ENCODE measurements at places on chromosomes 2 and 18.

GRCh38 chr2:237574894-237575868 lies 8.8 kb downstream of the PRLH start:
- DNase-seq, result no peak

- DNase-seq, result no peak
These were observed 14.0 kb downstream of the TWIST2 start for GRCh38 chr2:238861766-238862315.

GRCh38 chr2:134683561-134684112 lies 35.2 kb downstream of the TMEM163 start:
- DNase-seq, result no peak

- no peak for DNase-seq
These were observed 104.8 kb upstream of the WDR75 start for GRCh38 chr2:189336276-189336975.

- DNase-seq, result no peak
These were observed 7.5 kb downstream of the REL start for GRCh38 chr2:60888853-60889252.

DNA sequence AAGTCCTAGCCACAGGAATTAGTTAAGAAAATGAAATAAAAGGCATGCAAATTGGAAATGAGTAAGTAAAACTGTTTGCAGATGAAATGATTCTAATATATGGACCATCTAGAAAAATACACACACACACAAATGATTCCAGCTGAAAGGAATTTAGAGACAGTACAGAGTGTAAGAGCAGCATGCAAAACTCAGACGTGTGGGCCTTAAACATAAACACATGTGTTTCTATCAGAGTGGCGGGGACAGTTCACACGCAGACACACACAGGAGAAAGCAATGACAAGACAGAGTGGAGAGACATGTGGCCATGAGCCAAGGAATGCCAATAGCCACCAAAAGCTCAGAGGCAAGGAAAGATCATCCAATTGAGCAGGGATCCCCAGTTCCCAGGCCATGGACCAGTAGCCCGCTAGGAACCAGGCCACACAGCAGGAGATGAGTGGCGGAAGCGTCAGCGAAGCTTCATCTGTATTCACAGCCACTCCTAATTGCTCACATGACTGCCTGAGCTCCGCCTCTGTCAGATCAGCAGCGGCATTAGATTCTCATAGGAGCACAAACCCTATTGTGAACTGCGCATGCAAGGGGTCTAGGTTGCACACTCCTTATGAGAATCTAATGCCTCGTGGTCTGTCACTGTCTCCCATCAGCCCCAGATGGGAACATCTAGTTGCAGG lies 155.4 kb downstream of the ARL4C start:
- DNase-seq, result no peak

DNA sequence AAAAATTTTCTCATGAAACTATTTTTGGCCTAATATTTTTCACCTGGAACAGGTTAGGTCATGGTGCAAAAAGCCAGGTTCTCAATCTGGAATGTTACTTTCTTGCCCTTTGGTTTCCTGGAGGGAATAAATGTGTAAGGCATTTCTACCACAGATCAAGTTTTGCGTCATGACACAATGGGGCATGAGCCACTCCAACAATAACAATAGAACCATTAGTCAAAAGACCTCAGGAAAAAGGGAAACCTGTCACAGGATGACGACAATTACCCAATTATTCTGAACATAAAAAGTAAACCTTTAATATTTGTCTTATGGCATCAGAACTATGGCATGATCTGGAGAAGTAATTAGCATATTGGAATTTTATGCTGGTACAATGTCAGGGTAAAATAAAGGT lies 88.2 kb upstream of the HNRNPA3 start:
- DNase-seq, result no peak

DNA sequence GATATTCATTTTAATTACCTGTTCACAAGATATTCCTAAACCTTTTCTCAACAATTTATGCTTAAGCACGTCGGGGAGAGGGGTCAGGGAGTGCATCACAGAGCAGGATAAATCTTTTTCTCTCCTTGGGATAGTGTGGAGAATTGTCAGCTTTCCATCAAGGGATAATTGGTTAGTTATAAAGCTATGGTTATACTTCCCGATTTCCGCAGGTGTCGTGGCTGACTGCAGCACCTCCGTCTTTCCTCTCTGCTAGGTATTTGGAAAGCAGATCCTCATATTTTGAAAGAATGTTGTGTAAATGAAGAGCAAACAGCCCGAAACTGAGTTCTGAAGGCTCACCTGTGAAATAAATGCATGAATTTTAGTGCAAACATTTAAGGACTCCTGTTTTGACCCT lies 778 bp downstream of the DYNC2LI1 start:
- no peak for DNase-seq

GRCh38 chr2:45224993-45225380 lies 215.7 kb upstream of the SIX2 start:
- no peak for DNase-seq

GRCh38 chr2:12479065-12479601 lies 237.6 kb upstream of the TRIB2 start:
- DNase-seq, result no peak

GRCh38 chr18:50656841-50657470 lies 97.1 kb downstream of the MAPK4 start:
- no peak for DNase-seq

- DNase-seq, result no peak
These were observed 488.1 kb upstream of the RAB12 start for GRCh38 chr18:8121101-8121500.

GRCh38 chr2:106830191-106830590 lies 55.8 kb downstream of the ST6GAL2 start:
- no peak for DNase-seq

DNA sequence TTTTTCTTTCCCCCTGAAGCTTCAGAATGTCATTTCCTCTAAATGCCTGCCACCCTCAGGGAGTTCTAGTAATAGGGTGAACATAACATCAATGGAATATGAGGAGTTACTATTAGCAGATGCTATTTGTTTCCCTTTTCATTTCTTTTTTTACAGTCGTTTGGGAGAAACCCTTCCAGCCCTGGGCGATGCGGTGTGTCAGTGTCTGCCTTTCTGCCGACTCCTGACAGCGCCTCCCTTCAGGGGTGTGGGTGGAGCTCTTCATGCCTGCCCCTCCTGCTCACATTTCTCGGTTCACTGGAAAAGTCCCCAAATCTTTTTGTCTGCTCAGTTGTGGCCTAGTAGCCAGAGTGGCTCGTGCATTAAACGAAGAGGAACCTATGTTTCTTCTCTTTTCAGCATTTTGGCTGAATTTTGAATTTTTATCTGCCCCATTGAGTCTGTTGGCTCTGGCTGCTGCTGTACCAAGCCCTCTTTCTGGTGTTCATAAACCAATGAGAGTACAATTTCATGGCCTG lies 72.3 kb downstream of the FMNL2 start:
- DNase-seq, result no peak

DNA sequence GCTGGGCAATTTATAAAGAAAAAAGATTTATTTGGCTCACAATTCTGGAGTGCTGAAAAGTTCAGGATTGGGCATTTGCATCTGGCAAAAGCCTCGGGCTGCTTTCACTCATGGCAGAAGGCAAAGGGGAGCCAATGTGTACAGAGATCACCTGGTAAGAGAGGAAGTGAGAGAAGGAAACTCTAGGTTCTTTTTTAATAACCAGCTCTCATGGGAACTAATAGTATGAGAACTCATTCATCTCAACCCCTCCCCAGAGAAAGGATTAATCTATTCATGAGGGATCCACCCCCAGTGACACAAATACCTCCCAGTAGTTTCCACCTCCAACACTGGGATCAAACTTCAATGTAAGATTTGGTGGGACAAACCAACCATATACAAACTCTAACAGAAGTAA lies 129.0 kb downstream of the EVA1A start:
- no peak for DNase-seq
